Stimulated activated CD8-positive, alpha-beta memory T cell treated with anti-CD3 and anti-CD28 coated beads, Interleukin-2, amount 100 ng/mL, for 1 hour (primary cell): ENCODE measurements at places on chromosomes 11 and 22.

DNA sequence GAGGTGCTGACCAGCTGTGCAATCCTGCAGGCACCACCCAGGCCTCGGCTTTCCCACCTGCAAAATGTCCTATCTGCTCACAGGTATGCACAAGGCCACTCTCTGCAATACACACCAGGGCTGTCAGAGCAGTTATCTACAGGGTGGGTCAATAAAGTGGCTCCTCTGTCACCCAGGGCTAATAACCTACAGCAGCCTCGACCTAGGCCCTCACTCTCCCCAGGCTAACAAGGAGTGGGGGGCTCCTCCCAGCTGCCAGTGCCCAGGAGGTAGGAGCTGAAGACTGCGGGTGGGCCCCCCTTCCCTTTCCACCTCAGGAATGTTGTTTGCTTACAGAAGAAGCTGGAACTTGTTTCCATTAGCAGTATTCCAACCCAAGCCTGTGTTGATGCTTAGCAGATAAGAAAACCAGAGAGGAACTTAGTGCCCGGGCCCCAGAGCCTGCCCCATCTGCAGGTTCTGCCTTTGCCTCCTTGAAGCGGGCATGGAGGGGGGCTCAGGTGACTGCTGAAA lies 26.8 kb downstream of the MYH9 start:
- no peak for DNase-seq

DNA sequence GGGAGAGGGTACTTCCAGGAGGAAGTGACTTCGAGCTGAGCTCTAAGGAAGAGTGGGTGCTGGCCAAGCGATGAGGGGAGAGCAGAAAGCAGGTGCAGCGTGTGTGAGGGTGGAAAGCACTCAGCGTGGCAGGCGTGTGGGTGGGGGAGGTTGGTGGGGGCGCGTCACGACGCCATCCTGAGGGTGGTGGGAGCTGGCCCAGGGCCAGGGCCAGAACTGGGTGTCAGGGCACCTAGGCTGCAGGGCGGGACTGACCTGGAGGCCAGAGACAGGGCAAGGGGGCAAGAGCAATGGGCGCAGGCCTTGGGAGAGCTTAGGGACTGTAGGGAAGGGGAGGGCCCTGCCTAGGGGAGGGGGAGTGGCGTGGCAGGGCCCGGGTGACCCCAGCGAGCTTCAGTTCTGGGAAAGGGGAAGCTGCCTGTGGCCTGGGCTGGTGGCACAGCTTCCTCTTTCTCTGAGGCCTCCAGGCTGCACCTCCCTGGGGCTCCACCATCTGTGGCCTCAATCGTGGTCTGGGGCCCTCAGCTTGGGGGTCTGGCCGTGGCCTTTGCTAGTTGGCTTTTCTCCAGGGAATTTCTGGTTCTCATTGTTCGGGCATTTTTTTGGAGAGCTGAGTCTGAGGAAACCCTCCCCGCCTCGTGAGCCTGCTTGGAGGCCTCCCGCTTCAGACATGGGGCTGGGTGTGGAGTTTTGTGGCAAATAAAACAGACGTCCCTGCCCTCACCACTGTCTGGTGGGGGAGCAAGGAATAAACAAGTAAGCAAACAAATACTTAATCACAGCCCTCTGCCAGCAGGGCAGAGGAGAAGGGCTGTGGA lies 8.9 kb downstream of the RELT start:
- DNase-seq = no peak

DNA sequence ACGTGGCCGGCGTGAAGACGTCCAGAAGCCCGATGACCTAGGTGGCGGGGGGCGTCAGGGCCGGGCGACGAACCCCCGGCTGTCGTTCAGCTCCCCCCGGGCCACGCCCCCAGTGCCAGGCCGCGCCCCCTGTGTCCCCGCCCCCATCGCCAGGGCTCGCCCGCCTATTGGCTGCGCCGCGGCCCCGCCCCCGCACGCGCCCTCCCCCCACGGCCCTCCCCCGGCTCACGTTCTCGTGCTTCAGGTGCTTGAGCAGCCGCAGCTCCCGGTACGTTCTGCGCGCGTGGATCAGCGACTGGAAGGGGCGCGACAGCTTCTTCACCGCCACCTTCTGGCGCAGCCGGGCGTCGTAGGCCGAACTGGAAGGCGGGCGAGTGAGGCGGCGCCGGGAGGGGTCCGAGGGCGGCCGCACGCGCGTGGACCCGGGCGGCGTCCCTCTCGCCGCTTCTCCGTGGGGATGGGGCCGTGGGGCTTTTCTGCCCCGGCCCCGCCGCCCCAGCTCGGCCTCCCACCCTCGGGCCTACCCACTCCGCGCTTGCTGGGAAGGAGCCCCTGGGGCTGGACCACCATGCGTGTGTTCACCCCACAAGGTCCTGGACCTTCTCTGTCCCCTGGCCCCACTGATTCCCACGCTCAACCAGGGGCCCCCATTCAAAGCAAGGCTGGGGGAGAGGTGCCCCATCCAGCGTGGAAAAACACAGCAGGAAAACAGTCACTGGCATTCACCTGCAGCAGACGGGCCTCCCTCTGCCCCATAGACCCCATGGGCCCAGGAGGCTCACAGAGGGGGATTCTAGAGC lies 2.4 kb downstream of the MAPK11 start:
- DNase-seq = no peak

DNA sequence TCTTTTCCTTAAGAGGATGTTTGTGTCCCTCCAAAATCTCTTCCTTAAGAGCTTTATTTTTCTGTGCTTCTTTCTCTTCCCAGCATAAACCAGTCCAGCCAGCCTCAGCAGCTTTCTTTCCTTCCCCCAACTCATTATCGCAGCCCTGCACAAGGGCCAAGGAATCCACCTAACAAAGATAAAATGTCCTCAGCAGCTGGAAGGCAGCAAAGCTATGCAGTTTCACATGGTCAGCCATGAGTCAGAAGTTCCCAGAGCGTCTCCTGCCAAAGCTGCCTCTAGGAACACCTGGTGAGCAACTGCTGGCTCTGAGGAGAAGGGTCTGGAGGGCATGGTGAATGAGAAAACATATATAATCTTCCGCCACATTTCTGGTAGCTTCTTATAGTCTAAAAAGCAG lies 45.3 kb upstream of the HMGXB4 start:
- no peak for DNase-seq

- no peak for DNase-seq
Measured at GRCh38 chr11:95660038-95660437, 129.5 kb downstream of the FAM76B start.

DNA sequence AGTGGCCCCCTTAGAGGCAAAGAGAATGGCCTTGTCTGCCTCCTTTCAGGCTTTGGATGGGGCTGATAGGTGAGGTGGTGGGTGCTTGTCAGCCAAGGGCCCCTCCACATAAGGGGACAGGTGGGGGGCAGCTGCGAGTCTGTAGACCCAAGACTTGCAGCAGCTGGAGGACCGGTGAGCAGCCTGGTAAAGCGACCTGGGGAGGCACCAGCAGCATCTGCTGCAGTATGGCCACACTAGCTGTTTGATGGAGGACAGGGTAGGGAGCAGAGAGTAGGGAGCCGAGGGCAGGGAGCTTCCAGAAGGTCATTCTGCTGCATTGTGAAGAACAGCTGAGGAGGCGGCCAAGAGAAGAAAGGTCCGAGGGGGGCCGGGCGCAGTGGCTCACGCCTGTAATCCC lies 16.8 kb upstream of the MRTFA start:
- no peak for DNase-seq

DNA sequence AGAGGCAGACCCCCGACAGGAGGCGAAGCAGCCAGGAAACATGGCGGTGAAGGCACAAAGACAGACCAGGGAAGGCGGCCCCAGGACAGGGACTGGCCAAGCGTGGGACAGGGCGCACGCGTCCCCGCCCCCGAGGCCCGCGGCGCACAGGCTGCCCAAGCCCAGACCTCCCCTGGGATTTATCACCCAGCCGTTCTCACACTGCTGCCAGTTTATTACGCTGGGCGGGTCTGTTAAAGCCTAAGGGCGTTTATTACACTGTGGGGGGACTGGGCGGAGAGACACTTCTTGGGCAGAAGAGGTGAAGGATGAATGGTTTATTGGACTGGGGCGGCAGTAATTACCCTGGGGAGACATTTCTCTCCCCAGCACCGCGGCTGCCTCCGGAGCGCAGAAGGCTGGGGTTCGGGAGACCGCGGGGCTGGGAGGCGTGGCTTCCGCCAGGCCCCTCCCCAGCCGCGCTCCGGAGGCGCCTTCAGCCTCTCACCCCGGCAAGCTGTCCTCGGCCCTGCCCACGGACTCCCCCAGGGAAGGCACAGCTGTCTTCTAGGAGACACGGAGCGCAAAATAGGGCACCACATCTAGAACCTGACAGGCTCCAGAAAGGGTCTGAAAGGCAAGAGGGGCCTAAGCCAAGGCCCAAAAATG lies 47.1 kb downstream of the SLC22A12 start:
- no peak for DNase-seq

GRCh38 chr11:120302001-120302805 lies 22.9 kb upstream of the TLCD5 start:
- no peak for DNase-seq

DNA sequence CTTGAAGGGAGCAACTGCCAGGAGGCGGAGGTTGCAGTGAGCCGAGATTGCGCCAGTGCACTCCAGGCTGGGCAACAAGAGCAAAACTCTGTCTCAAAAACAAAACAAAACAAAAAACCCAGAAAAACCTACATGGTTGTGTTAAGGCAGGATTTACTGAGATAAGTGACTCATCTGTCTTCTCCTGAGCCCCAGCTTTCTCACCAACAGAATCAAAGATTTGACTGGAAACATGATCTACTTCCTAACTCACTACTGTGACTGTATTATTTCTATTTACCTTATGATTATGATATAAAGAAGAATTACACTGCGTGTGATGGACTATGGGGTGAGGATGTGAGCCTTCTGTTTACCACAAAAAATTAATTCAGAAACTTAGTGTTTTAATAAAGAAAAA lies 21.8 kb downstream of the FAM118B start:
- no peak for DNase-seq

GRCh38 chr11:14588681-14589080 lies 54.9 kb upstream of the PDE3B start:
- DNase-seq = no peak

DNA sequence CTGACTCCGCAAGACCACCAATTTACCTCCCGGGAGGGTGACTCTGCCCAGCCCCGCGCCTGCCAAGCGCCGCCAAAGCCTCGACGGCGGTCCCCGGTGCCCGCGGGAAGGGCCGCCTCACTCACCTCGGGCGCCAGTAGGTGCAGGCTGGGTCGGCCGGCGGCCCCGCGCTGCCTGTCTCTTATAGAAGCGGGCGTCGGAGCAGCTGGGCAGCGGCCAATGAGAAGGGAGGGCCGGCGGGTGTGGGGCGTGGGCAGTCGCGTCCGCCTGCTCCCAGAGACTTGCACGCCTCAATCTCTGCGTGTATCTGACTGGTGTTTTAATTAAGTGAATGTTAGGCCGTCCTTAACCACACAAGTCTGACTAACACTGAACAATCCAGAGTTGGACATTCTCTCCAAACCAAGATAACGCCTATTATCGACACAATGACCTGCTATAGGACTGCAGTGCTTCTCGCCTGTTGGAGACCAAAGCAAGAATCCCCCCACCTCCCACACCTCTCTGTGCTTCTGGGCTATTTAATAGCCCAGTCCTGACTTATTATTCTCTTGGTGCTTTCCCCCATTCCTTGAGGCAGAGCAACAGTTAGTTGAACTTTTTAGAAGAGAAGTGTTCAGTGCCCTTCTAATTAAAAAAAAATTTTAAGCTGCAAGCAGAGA lies at the start of gene TPH1:
Gene TPH1, minus strand, starts transcription at position 154 of the 662 bp plus-strand sequence. CDS start 5,507 bp downstream, outside the sequence.
- no peak for DNase-seq

DNA sequence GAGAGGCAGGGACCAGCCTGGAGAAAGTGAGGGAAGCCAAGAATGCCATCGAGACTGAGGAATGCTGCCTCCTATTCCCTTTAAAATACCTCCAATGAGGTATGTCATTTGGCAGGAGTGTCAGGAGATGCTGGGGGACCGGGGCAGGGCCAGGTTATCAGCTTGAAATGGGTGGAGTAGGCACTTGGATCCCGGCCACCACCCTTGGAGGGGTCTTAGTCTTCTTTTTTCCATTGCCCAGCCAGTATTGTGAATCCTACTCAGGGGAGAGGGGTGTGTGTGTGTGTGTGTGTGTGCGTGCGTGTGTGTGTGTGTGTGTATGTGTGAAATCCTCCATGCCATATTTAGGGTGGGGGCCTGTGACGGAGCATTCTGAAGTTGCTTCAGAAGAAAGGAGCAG lies 116.2 kb downstream of the ZBTB16 start:
- DNase-seq = no peak

DNA sequence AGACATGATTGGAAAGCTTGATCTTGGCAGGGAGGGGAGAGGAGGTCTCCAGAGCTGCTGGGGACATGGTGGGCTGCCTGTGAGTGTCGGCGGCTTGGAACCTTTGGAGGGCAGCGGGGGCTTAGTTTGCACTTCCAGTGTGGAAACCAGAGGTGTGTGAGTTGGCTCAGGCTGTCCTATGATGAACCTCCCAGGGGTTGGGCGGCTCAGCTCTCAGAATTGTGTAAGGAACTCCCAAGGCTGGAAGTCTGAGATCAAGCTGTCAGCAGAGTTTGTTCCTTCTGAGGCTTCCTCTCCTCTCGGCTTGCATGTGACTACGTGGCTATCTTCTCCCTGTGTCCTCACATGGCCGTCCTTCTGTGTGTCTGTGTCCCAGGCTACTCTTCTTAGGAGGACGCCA lies 87.9 kb upstream of the B3GAT1 start:
- no peak for DNase-seq

GRCh38 chr22:26115266-26115665 lies 54.0 kb upstream of the SEZ6L start:
- no peak for DNase-seq

DNA sequence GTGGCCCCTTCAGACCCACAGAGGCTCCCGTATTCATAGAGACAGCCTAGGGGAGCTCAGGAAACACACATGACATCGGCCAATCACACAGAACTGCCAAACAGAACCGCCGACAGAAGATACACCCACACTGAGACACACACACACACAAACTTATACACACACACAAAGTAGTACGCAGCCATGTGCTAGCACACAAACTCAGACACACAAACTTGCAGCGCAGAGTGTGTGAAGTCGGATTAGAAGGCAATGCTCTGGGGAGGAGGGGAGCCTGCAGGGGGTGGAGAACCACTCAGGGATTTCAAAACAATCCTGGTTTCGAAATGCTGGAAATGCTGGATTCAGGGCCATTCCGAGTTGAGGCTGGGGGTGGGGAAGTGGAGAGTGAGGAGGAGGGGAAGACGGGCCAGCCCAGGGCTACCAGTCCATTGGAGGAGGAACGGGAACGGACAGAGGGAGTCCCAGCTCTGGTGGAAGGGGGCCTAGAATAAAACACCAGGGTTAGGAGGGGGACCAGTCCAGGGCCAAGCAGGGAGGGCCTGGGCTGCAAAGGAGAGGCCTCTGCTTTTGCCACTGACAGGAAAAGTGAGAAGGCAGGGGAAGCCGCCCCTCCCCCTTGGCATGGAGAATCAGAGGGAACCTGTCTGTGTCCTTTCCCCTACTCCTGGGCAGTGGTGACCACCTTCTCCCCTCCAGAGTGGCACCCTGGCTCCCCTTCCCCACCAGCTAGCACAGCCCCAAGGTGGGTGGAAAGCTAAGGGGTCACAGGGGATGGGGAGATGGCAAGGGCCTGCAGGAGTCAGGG lies 4.4 kb downstream of the BCL9L start:
- no peak for DNase-seq

GRCh38 chr11:75966537-75967287 lies 151.7 kb downstream of the UVRAG start:
- no peak for DNase-seq

GRCh38 chr11:69958308-69958707 lies 119.8 kb upstream of the ANO1 start:
- DNase-seq = no peak
